ENCODE measurements at places on chromosomes 3 and 15.

- DNase-seq = no peak
These were observed 4.7 kb upstream of the ARHGEF3 start for GRCh38 chr3:56806407-56806806.

DNA sequence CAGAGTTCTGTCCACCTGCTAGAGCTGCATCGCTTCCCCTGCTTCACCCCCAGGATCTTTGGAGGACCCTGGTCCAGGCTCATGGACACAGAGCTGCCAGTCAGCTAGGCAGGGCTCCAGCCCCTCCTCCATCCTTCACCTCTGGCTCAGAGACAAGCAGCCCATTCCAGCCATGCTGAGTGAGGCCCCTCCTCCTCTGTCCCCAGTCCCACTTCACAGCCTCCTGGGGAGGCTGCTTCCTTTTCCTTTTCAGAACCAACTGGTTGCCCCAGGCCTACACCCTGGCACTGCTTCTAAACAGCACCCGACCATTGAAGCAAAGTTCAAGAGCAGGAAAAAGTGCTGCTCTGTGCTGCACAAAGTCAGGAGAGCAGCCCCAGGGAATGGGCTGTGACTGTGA lies 22.2 kb downstream of the IQSEC1 start:
- DNase-seq = peak; percentile 38

GRCh38 chr15:93210995-93211394 lies 122.0 kb upstream of the RGMA start:
- no peak for DNase-seq

GRCh38 chr3:51734572-51734907 lies 27.7 kb downstream of the GRM2 start:
- DNase-seq = no peak

GRCh38 chr3:175274474-175275218 lies 415.5 kb downstream of the NAALADL2 start:
- DNase-seq = no peak

DNA sequence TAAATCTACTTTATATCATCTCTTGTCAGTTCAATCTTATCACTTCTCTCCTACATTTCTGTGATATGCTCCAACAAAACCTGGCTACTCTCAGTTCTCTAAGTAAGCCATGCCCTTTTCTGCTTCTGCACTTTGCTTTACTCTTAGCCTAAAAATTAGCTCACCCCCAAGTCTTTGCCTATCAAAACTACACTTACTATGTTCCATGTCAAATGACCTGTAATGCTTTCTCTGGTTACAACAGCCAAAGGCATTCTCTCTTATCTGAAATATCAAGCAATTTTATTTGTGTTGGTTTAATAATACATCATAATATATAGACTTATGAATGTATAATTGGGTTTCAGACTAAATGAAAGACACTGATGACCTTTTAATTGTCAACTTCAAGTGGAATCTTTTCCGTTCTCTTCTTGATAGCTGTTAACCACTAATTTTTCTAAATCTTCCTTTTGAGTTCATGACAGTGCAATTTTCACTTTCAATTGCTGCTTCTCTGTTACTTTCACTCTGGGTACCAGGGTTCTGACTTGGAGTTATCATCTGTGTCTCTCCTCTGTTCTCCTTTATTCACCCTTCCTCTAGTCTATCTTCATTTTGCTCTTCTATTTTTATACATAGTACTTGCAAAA lies 619.0 kb upstream of the GOLIM4 start:
- DNase-seq = no peak

DNA sequence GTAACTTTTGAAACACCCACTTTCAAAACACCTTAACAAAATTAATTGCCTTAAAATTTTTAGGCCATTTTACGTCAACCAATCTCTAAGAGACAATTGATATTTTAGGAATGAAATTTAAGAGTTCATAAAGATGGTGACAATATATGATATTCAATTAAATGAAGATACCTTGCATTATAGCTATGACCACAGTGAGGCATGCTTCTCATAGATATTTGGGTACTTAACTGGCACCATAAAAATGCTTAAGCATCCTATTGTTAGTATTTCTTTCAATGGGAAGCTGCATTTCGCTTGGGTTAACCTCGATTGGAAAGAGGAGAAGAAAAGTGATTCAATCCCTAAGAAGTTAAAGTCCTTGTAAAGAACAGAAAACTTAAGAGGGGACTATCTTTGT lies 209.0 kb downstream of the GAP43 start:
- no peak for DNase-seq

DNA sequence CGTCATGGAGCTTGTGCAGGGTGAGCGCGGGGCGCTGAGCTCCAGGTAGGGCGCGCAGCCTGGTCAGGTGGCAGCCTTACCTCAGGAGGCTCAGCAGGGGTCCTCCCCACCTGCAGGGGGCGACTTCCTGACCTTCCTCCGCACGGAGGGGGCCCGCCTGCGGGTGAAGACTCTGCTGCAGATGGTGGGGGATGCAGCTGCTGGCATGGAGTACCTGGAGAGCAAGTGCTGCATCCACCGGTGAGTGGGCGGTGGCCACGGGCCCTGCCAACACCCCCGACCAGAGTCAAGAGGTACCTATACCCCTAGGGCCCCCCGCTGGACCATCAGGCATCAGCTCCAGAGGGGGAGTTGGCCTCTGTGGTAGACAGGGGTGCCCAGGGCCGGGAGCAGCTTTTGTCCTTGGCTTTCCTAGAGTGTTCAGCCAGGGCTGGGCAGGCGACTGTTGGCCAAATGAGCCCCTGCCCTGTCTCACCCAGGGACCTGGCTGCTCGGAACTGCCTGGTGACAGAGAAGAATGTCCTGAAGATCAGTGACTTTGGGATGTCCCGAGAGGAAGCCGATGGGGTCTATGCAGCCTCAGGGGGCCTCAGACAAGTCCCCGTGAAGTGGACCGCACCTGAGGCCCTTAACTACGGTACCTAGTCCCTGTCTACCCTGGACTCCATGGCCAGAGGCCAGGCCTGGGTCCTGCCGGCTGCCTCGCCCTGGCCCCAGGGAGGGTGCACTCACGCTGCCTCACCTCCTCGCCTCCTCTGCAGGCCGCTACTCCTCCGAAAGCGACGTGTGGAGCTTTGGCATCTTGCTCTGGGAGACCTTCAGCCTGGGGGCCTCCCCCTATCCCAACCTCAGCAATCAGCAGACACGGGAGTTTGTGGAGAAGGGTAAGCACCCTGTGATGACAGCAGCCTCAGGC lies 9.1 kb downstream of the FES start:
- no peak for DNase-seq

DNA sequence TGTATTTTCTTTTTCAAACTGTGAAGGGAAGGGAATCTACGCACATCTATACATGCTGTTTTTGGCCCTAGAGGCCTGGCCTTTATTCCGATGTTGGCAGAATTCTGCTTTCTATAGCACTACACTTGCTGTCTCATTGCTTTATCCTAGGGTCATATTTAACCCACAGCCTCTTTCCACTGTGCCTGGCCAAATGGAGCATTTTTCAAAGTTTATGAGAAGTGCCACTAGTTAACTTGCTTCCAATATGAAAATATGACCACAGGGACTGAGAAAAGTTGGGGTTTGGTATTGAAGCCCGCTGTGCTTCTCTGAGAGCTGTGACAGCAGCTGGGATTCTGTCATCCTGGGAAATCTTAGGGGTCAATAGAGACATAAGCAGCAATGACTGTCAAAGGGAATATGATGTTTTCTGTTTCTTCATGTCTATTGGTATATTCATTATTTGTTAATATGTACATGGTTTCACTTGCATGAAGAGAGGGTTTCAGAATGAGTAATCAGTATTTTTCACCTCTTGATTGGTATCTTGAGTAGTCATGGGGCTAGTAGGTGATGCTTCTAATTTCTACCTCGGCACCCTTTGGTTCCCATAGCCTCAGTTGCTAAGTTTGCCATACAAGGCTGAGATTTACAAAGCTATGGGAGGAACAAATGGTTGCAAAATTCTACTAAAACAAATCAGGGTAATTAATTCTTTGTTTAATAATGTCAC lies 275.8 kb upstream of the RBMS3 start:
- DNase-seq = no peak

- no peak for DNase-seq
These were observed 99.9 kb downstream of the THRB start for GRCh38 chr3:24394754-24395153.
